OCI-LY7 (cell line): ENCODE measurements at places on chromosomes 1 and 21. TPM values are rescaled to one million over a fixed set of nuclear protein-coding genes. Genes with fewer than 3 reads are reported as not detected.

LIN9 gene
- 20.1 and 22.4 TPM in 2 replicates for total RNA-seq

GPR153 gene
- total RNA-seq: not detected in 2 replicates

CHIT1 gene
- 3.6 and 4.6 TPM in 2 replicates for total RNA-seq

SPRR2E gene
- not detected in 2 replicates for total RNA-seq

TTC24 gene
- total RNA-seq: 11.9 and 12.4 TPM in 2 replicates

AKR7A3 gene
- total RNA-seq: 2.0 and 2.6 TPM in 2 replicates

- DNase-seq: no peak
Observed at GRCh38 chr1:234619071-234619480, 9.1 kb upstream of the IRF2BP2 start.

DNA sequence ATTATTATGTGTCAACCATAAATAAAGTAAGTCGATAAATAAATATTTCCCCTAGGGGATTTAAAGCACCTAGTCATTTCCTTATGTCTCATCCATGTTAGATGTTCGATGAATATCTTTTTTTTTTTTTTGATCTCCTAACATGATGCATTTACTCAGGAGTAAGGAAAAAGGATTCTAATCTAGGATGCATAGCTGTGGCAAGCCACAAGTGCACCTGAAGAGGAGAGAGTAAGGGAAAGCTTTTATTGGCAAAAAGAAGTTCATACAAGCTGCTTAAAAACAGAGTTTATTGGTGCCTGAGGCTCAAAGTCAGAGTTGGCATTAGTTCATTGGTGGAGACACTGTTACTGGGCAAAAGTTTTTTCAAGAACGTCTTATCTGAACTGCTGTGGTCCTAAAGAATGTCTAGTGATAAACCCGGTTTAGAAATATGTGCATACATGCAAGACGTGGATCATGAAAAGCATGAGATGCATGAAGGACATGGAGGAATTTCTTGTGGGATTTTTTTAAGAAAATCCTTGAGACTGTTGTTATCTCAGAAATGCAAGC lies 51.7 kb downstream of the SWT1 start:
- no peak for DNase-seq

- no peak for DNase-seq
Observed at GRCh38 chr1:206842854-206843253, 22.6 kb upstream of the IL20 start.

GRCh38 chr1:151989211-151989862 lies 4.3 kb downstream of the S100A10 start:
- no peak for DNase-seq

DNA sequence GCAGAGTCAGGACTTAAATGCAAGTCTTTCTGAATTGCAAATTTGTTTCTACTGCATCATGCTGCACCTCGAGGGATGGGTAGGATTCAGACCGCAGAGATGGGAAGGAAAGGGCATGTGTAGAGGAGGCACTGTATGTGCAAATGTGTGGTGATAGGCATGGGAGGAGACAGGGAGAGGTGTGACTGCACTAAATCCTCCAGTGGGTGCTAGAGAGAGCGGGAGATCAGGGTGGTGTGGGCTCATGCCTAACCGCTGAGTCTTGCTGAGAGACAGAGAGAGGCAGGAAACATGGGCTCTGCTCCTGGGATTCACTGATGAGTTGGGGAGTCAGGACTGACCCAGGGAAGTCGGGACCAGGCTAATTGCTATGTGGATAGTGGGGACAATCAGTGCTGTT lies 61.1 kb downstream of the PTPRU start:
- no peak for DNase-seq

DNA sequence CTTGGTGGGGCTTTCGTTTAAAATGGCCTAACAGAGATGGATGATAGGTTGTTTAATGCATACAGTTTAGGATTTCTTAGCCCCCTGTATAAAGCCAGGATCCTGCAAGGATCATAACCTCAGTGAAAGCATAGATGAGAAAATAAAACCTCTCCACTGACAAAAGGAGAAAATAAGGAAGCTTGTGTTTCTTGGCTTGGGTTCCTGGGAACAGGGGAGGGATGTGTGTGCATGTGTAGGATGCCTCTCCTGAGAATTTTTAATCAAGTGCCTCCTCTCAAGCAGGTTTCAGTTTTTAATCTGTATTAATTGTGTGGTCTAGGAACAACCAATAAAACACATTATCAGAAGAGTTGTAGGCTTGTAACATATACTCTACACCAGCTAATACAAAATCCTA lies 26.1 kb downstream of the PRKACB start:
- no peak for DNase-seq

DNA sequence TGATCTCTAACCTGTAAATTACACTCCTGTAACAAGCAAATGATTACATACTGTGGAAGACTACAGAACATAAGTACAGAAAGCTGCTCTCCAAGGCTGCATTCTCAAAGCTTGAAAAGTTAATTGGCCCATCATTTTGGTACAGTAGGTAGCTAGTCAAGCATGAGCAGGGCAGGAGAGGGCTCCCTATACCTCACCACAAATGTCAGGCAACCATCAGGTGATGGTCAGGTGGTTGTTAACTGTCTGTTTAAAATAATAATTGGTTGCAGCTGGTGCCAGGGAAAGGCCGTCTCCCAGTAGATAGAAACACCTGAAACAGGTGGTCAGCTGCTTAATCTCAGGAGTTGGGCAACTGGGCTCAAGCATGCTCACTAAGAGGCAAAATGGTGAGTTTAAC lies 13.1 kb upstream of the SLC1A7 start:
- DNase-seq: no peak

DNA sequence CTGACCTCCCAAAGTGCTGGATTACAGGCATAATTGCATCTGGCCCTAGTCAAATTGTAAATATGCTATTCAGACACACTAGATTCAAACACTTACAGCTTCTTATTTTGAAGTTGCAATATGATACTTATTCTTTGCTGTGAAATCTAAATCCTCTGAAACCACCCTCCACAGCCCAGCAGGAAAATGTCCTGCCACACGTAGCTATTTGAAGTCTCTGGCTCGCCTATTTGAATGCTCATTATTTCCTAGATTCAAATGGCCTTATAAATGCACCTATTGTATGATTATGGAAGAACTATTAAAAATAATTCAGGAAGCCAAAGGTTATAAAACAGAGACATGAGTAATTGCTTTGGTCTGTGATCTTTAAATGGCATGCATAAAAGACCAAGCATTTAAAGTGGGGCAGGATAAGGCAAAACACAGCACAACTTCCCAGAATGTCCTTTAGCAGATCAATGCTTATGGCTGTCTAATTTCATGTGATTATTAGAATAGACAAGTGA lies 26.6 kb upstream of the FBXO28 start:
- DNase-seq: no peak

DNA sequence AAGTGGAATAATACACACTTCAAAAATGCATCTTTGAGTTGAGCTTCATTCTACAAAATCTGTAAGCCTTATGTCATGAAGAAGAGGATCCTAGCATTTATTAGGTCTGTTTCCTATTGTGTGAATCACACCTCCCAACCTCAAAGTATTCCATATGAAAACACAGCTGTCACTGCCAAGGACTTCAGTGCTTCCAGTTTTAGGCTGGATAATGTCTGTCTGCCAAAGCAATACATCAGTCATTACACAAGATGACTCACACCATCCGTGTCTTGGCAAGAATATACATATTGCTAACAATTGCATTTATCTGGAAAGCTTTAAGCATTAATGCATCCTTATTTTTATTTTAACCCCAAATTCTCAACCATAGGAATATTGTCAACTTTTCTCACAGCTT lies 125.7 kb upstream of the TMPRSS15 start:
- DNase-seq: no peak

DNA sequence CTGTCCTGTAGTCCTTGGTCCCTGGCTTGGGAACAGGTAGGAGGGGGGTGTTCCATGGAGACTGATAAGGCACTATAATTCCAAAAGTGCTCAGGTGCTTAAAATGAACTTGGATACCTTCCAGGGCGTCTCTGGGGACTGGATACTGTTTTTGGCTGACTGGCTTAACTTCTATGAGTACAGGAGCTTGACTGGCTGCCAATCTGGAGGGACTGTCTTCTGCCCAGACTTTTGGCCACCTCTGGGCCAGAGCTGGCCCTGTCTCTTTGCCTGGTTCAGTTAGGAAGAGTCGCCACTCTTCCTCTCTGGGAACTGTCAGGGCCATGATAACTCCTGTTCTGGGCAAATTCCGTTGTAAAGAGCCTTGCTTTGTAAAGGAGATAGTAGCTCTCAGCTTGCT lies 407.0 kb downstream of the TGFB2 start:
- no peak for DNase-seq

DNA sequence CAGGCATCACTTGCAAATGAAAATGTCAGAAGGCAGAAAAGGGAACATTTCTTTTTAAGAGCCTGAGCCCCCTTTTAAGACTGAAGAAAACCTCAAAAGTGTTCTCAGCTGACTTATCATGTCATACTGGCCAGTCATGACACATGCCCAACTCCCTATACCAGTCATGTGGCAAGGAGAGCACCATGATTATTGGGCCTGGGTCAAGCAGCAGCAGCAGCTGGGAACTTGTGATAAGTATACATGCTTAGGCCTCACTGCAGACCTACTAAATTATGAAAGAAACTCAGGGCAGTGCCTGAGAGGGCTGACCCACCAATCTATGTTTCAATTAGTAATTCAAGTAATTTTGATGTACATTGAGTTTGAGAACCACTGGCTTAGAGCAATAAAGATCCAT lies 8.6 kb downstream of the RO60 start:
- DNase-seq: no peak

DNA sequence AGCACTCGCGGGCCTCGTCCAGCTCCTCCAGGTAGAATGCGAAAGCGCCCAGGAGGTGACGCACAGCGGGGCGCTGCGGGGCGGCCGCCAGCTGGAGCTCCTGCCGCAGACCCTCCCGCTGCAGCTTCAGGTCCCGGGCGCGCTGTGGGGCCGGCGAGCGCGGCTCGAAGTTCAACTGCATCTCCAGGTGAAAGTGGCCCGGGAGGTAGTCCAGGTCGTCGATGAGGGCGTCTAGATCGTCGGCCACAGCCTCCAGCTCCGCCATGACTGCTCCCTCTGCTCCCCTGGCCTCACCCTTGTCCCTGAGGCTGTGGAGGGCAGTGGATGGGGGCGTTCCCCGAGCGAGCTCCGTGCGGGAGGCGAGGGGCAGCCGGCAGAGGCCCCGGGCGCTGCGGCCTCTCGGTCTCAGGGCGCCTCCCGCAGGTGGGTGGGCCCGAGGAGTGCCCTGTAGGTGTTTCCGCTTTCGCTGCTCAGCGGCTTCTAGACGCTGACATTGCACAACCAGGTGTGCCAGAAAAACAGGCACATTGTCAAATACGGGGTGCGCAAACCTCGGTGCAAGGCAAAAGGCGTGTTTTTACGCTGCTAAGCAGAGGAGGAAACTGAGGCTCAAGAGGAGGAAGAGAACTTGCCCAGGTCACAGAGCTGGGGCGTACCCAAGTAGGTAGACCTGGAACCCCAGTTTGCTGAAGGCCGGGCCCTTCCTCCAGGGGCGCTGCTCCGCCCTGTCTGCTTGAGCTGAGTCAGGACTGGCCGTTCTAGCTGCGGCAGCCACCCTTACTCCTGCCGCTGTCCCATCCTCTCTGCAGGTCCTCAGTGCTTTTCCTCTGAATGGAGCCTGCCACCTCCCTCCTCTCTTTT lies at the start of gene TTC22:
Gene TTC22 (minus strand): TSS at position 425 of the 861 bp plus-strand sequence. CDS start 160 bp downstream, at position 265.
- peak; percentile 17 for DNase-seq

DNA sequence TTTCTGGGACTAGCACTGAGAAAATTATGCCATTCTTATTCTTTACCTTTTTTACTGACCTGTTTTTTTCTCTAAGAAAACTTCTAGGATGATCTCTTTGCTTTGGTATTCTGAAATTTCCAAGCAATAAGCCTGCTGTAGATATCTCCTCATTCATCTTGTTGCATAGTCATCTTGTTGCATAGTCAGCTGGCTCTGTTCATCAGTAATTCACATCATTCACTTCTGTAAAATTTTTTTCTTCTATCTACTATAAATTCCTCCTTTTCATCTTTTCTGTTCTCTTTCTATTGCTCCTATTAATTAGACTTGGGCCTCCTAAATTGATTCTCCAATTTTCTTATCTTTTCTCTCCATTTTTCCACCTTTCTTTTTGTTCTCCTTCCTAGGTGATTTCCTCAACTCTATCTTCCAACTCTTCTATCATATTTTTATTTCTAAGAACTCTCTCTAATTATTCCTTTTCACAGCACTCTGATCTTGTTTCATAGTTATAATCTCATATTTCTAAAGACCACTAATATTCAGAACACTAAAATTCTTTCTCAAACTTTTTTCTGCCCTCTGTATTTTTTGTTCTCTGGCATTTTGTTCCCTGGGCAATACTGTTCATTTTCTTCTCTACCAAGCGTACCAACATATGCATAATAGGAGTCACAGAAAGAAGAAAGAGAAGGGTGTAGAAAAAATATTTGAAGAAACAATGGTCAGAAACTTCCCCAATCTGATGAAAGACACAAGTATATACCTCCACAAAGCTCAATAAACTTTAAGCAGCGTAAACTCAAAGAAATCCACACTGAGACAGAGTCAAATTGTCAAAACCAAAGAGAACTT lies 17.7 kb downstream of the TUT4 start:
- no peak for DNase-seq

GRCh38 chr1:64755361-64755760 lies 10.5 kb downstream of the RAVER2 start:
- DNase-seq: no peak

- no peak for DNase-seq
Observed at GRCh38 chr1:115761601-115762302, 6.8 kb downstream of the CASQ2 start.

DNA sequence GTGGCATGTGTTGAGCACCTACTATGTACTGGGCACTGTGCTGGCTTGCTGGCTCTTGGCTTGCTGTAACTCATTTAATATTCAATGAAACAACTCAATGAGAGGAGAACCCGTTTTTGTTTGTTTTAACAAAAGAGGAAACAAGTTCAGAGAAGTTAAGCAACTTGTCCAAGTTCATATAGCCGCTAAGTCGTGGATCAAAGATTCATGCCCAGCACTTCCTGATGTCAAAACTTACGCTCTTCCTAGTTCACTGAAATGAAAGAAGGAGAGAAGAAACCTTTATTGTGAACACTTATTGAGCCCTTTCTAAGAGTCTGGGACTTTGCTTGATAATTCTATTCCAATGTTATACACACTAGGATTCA lies 475.9 kb downstream of the PTPRU start:
- no peak for DNase-seq

DNA sequence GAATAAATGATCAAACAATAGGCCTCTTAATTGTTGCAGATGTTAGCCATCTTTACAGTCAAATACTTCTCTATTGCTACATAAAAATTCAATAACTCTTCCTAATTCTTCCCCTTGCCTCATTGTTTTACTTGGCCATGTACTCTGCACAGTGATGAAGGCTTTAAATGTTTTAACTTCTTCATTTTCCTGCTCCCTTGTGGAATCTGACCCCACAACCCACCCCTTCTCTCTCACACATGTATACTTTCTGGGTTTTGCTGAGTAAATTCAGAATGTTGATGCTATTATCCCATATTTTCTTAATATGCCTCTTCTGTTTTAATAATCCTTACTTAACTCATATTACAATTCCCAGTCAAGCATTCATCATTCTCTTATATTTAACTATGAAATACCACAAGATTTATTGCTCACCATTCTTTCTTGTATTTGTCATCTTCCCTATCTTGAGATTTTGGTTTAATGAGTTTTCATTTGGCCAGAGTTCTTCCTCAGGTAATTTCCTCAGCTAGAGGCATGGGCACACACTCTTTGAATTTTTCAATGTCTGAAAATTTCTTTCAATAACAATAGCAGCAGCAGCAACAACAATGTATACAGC lies 327.8 kb upstream of the USP24 start:
- no peak for DNase-seq
